Kidney (tissue), 22 donors: ENCODE measurements at places on chromosomes 3 and 15.
A peak's percentile ranks its signal among the peaks of the same experiment; 100 is the strongest.

DNA sequence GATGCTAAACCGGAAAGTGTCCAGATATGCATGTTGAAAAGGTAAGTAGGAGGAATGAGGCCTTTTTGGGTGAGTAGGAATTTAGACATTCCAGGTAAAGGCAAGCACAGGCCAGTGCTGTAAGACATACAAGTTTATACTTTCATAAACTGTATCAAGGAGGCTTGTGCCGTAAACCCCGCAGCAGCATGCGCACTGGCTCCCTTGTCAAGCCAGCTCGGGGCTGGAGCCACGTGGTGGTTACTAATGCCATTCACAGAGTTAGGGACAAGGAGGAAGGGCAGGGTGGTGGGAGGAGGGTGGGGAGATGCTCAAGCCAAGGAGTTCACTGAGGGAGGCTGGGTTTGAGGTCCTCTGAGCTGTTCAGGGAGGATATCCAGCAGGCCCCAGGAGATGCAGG lies 35.8 kb downstream of the PLD1 start:
- no peak for DNase-seq

DNA sequence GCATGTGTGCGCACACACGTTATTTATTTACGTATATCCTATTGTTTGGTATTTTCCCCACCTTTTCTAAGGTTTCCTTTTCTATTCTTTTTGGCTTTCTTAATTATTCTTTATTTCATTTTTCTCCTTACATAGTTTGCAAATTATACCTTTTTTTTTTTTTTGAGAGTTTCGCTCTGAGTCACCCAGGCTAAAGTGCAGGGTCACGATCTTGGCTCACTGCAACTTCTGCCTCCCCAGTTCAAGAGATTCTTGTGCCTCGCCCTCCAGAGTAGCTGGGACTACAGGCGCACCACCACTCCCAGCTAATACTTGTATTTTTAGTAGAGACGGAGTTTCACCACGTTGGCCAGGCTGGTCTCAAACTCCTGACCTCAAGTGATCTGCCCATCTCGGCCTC lies 20.0 kb upstream of the CILP start:
- no peak for DNase-seq

DNA sequence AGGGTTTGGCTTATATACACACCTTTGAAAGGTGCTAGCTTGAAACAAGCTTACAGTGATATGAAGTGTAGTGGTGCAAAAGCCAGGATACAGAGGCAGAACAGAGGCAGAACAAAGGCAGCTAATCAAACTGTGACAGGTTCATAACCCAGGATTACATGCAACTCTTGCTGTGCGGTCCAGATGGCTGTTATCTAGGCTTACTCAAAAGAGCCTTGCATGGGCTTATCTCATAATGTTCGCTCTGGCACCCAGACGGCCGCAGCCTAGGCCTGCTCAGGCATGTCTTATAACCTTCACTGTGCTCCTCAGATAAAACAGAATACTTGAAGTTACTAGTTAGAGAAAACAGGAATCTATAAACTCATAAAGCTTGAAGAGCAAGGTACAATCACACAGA lies 22.8 kb upstream of the NOX5 start:
- peak; percentile 76 for DNase-seq

GRCh38 chr3:50226888-50227389 lies 9.1 kb upstream of the GNAI2 start:
- DNase-seq: peak; percentile 86

GRCh38 chr15:45328663-45329062 lies 49.7 kb downstream of the GATM start:
- DNase-seq: no peak

DNA sequence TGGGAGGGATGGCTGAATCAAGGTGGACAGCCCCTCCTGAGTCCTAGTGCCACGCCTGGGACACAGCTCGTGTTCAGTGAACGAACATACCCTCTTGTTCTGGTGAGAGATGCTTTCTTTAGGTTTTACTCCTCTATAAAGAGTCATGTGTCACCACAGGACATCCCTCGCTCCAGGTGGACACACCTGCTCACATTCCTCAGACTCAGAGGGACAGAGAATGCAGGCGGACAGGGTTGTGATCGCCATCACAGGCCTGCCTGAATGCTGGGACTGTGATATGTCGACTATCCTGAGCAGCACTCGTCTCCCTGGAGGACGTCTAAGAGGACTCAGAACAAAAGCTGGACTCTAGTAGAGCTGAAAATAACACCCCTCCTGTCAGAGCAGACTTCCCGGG lies 96.4 kb upstream of the SNRPA1 start:
- DNase-seq: no peak

DNA sequence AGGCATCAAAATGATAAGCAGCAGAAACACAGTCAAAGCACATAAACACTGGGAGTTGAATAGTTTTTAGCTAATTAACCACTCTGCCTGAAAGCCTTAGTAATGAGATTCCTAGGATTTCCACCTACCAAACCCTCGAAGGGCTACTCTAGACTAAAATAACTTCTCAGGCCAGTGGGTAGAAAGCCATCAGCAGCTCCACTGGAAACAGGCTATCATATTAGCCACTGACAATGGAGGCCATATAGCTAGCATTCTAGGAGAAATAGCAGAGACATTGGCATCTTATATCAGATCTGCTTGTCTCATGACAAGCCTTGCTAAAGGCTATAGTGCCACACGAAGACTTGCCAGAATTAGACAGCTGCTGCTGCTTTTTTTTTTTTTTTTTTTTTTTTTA lies 4.5 kb upstream of the CAPN3 start:
- no peak for DNase-seq

- no peak for DNase-seq
Measured at GRCh38 chr3:20741381-20741780, 555.4 kb upstream of the SGO1 start.

GRCh38 chr15:37951999-37952398 lies 17.6 kb downstream of the TMCO5A start:
- DNase-seq: no peak

- peak; percentile 61 for DNase-seq
Measured at GRCh38 chr3:32817558-32818228, at the start of gene TRIM71. Gene TRIM71 (plus strand): TSS chr3:32817997. CDS start chr3:32818081, 84 bp downstream.
